ENCODE measurements at places on chromosomes 4 and X.

- DNase-seq: no peak
Observed at GRCh38 chr4:40918330-40918729, 168.6 kb downstream of the NSUN7 start.

DNA sequence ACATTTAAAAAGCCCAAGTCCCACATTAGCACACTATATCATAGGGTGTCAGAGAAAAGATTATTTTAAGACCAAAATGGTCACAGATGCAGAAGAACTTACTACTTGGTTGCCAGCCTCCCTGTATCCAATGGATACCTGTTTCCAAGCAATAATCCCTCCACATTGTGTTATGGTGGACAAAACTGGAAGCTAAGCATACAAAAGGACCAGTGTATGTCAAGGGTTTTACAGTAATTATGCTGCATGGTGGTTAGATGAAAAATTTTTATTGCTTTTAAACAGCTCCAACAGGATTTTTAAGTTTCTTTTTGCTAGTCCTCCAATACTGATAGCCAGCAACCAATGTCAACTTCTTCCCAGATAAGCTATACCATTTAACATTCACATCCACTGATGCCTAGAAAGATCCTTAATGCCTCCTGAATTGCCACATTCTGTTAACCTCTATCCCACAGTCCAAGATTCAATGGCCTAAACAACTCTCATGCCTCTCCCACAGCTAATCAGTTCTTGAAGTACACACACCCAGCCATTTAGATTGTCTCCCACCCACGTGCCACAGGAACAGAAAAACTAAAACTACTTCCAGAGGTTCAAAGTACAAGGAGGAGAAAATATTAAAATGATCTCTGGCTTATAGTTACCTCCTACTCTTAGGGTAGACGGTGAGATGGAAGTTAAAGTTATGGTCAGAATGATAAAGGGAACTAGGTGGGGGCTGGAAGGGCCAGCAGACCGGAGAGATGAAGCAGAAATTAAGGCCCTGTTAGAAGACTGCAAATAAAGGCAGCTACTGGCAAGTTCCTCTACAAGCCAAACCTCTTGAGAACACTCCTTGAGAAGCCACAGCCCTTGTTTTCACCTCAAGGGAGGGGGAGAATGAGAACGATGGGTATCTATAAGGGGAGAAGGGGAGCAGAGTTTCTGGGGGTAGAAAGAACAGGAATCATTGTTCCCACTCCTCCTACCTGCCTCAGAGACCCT, 5.5 kb downstream of the MED14 start:
- DNase-seq: no peak

DNA sequence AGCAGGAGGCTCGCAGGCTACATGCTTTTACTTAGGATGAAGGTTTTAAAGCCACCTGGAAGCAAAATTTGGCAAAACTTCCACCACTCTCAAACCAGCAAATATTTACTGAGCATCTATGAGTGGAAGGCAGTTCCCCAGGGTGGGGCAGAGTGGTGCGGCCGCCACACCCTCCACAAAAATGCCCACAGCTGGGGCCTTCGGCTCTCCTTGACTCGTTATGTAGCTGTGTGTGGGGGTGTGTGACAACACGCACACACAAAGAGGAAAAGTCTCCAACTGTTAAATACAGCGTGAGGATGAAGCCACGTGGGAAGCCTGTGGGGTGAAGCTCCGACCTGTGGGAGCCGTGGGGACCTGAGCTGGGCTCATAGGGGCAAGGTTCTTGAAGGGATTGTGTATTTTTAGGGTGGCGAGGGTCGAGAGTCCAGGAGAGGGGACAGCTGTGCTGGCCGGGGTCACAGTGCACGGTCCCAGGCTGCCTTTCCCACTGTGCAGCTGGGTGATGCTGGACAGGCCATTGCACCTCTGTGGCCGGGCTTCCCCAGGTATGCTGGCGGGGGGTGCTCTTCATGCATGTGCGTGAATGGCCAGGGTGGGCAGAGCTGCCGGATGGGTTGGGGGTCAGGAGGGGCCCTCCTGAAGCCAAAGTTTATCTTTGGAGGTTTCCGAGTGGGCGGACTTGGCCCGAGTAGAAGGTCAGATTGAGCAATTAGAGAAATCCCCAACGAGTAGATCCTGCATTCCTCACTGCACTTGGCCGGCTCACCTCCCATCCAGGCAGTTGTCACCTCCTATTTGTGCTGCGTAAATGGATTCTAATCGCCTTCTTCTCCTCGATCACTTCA, 25.4 kb downstream of the SORCS2 start:
- DNase-seq: no peak

GRCh38 chr4:147707892-147708672, 23.8 kb upstream of the ARHGAP10 start:
- DNase-seq: peak; percentile 46

DNA sequence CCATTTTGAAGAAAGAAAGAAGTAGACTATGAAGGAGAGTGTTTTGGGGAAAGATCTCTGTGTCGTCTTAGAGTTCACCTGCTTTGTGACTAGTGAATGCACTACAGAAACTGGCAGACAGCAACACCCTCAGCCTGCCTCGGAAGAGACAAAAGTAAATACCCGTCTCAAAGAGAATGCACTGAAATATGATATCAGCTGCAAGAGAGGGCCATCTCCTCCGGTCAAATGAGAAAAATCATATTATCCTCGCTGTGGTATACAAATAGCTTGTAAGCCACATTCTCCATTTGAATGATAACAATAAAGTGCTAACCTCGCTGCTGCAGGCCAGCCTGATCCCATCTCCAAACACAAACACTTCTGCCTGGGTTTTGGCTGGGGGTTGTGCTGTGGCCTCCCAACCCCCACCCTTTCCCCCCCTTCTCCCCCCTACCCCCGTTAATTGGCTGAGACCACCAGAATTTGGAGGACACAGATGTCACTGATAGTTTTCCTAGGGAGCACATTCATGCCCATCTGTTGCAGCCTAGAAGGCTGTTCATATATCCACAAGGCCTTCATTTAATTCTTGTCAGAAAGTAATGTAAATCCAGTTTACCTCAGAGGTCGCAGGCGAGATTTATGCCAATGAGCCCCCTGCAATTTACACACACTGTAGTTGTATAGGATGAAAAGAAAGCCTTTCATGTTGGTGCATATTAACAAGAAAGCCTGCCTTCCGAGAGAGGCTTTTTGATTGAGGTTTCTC, 46.3 kb downstream of the ALPK1 start:
- no peak for DNase-seq

- DNase-seq: no peak
Observed at GRCh38 chr4:68077301-68077700, 52.4 kb downstream of the TMPRSS11F start.

DNA sequence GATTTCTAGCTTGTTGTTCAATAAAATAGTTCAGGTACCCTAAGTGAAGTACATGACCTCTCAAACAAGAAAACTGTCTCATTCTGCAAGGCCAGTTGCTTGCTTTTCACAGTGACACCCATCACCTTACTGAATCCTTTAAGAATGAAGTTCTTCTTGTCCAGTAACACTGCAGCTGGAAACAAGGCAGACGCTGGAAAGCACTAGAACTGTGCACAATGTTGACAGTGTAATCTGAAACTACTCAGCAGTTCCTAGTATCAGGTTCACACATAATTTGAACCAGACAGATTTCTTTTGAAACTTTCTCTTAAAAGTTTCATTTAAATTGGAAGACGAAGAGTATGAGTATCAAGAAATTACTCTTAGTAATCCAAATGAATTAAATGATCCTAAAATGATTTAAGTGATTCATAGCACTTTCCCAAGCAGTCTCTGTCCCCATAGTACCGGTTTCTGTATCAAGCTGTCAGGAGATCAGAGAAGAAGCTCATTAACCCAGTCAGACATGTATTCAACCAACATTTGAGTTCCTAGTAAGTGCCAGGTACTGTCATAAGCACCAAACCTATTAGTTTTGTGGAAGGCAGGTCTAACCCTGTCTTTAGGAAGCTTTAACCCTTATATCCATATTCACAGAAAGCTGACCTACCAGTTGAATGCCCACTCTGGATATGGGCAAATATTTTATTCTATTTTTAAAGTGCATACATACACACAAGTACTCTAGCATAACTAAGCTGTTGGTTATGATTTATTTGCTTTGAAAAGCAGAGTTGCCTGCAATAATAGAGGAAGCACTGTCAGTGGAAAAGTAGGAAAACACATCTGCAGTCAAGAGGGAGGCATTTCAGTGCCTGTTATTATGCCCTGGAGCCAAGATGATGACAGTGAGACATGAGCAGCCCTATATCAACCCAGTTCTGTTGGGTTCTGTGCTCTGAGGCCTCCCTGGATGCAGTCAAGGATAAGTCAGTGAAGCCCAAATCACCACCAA, 63.6 kb downstream of the PALLD start:
- DNase-seq: no peak

DNA sequence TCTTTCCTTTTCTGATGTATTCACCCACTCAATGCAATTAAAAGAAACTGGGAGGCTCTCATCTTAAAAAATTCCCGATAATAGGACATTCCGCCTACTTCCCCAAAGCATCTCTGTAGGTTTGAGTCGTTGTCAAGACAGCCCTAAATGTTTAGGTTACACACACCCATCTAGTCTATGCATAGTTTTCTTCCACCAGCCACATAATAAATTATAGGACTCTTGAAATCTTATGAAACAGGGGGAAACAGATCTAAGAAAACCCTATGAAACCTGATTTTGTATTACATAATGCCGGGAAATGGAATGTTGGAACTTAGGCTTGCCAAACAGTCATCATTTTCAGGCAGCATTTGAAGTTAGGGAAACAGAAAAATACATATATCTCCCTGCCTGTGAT, 150.0 kb downstream of the PRKX start:
- no peak for DNase-seq

GRCh38 chr4:71453531-71453930, 114.7 kb downstream of the SLC4A4 start:
- DNase-seq: no peak

DNA sequence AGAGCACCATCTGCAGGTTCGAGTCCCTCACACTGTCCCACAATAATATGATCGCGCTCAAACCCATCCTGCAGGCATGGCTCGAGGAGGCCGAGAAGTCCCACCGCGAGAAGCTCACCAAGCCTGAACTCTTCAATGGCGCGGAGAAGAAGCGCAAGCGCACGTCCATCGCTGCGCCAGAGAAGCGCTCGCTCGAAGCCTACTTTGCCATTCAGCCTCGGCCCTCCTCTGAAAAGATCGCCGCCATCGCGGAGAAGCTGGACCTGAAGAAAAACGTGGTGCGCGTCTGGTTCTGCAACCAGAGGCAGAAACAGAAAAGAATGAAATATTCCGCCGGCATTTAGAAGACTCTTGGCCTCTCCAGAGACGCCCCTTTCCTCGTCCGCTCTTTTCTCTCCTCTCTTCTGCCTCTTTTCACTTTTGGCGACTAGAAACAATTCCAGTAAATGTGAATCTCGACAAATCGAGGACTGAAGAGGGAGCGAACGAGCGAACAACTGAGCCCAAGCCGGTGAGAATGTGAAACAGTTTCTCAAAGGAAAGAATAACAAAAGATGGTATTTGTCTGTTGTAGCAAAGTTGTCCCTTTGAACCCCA, 1.9 kb downstream of the POU4F2 start:
- DNase-seq: no peak

DNA sequence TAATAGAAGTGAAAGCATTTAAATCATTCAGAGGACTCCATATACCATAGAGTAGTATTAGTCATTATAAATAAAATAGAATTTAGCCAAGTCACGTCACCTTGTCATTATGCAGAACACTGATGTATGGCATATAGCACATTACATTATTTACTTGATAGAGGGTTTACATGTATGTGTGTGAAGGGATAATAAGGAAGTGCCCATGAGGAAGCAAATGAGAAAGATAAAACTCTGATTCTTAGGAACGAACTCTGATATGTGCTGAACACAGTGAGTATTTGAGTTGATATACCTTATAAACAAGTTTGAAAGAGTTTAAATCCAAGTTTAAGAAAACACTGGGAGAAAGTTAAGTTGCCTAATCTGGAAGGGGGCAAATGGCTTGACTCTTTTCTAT, 160.5 kb upstream of the NDST3 start:
- no peak for DNase-seq

- no peak for DNase-seq
Observed at GRCh38 chr4:186021461-186022167, 47.3 kb upstream of the TLR3 start.

DNA sequence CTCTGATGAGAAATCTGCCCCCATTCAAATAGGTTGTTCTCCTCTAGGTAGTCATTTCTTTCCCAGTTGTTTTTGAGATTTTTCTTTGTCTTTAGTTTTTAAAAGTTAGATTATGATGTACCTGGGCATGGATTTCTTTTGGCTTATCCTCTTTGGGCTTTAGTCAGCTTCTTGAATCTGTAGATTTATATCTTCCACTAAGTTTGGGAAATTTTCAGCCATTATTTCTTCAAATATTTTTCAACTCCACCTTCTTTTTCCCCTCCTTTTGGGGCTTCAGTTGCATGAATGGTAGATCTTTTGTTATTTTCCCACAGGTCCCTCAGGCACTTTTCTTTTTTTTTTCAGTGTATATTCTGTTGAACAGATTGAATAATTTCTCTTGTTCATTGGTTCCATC, 77.3 kb downstream of the JADE3 start:
- no peak for DNase-seq

GRCh38 chr4:3531879-3532750, at the start of gene LRPAP1:
TSS of gene LRPAP1 (minus strand) at chr4:3532422. CDS start at chr4:3532412, 10 bp downstream.
- peak; percentile 90 for DNase-seq

DNA sequence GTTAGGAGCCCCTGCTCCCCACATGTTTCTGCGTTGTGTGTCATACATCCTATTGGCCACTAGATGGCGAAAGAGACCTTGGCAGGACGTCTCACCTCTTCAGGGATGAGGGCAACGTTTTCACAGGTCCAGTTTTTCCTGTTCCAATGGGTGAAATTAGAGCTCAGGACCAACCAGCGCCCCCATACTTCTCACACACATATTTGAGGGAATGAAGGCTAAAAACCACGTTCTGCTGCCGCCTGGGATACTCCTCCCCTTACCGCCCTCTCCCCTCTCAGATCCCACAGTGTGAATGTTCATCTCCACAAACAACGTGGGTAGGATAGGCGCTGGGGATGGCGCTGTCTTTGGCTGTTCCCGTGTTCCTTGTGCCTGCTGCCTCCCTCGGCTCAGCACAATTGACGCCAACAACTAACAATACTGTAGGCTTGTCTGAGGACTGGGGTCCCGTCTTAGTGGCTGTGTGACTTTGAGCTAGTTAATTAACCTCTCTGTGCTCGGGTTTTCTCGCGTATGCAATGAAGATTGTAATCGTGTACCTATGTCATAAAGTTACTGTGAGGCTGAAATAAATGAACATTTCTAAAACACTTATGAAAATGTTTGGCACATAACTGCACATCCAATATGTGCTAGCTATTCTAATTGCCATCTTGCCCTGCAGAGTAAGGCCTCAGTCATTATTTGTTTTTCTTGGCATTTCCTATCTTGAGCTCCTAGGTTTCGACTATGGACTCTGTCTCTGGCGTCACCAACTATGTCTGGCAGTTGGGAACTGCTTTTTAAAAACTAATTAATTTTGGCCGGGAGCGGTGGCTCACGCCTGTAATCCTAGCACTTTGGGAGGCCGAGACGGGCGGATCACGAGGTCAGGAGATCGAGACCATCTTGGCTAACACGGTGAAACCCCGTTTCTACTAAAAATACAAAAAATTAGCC, 181.3 kb upstream of the STK26 start:
- peak; percentile 46 for DNase-seq
